NCI-H1694 treated with DMSO at 0.1 percent for 48 hours (cell line): ENCODE measurements at places on chromosomes 3 and 15.

DNA sequence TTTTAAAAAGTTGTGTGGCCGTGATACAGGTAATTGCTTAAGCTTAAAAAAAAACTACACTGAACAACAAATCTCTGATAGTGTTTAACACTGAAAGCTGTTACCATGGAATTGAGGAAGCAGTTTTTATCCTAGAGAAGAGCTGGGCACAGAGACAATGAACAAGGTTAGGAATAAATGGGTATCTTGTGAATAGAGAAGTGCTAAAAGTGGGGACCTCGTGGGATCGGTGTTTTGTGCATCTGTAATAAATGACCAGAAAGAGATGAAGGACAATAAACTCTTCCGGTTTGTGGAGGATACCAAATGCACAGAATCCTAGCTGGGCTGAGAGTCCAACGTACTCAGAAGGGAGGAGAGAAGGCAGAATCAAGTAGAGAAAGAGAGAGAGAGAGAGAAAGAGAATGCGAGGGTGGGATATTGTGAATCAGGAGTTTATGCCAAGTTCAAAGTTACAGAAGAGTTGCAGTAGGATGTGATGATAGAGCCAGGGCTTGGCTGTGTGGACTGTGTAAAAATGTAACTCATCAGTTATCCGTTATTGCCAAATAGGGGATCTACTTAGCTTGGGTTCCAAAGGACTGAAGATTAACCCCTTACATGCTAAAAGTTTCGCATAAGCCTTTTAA, 148.9 kb downstream of the IL20RB start:
- no peak for DNase-seq

- no peak for DNase-seq
Measured at GRCh38 chr15:74402873-74403587, 30.7 kb downstream of the SEMA7A start.

DNA sequence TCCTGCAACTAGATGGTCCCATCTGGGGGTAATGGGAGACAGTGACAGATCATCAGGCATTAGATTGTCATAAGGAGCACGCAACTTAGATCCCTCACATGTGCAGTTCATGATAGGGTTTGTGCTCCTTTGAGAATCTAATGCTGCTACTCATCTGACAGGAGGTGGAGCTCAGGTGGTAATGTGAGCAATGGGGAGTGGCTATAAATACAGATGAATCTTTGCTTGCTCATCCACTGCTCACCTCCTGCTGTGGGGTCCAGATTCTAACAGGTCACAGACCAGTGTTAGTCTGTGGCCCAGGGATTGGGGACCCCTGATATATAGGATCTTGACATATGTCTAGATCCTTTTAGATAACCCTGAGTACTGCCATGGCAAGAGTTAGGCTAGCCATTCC, 52.7 kb downstream of the RASGRF1 start:
- DNase-seq, result no peak

GRCh38 chr3:138842483-138843188, 7.9 kb upstream of the PIK3CB start:
- DNase-seq, result no peak

DNA sequence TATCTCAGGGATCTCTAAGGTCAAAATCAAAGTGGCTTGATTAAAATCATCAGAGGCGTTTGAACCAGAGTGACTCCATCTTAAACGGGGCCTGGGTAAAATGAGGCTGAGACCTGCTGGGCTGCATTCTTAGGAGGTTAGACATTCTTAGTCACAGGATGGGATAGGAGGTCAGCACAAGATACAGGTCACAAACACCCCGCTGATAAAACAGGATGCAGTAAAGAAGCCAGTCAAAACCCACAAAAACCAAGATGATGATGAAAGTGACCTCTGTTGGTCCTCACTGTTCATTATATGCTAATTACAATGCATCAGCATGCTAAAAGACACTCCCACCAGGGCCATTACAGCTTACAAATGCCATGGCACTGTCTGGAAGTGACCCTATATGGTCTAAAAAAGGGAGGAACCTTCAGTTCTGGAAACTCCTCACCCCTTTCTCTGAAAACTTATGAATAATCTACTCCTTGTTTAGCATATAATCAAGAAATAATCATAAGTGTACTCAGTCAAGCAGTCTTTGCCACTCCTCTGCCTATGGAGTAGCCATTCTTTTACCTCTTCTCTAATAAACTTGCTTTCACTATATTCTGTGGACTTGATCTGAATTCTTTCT, 143.3 kb upstream of the SLCO3A1 start:
- DNase-seq, result no peak

DNA sequence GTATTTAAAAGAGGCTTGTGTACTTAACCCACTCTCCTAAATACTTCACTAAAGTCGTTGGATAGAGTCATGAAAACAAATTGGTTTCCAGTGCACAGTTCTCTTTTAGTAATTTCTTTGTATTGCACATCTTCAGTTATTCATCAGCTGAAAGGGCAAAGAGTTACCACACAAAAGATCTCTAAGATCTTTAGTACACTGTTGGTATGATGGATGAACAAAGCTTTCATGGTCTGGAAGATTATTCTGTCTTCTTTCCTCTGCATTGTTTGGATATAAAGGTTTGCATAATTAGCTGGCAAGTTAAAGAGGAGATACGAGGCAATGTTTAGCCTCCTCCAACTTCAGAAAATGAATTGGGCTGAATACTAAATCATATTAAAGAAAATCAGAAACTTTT, 40.5 kb downstream of the BCHE start:
- DNase-seq, result no peak

DNA sequence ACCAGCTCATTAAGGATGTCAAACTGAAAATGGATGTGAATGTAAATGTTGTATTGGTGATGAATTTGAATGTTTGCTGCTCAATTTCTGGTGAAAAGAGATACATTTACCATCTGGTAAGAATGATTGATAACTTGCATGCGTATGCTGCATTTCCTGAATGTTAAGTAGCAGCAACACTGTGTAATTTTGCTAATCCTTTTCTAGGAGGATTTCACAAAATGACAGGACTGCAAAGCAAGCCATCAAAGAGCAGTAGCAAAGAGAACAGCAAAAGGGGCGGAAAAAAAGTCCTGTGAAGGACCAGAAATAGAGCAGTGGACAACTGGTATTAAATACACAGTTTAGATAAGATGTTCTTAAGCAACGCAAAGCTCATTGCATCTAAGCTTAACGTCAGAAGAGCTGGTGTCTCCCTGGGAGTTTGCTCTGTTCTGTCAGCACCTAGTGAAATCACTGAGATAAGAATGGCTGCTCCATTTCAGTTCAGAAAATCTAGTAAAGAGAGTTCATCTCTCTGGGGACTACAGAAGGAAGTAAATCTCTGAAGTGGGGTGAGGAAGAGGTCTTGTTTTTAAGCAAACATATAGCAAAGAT, 23.5 kb upstream of the PAQR5 start:
- no peak for DNase-seq

- no peak for DNase-seq
Measured at GRCh38 chr3:66075281-66075680, 36.6 kb upstream of the MAGI1 start.

DNA sequence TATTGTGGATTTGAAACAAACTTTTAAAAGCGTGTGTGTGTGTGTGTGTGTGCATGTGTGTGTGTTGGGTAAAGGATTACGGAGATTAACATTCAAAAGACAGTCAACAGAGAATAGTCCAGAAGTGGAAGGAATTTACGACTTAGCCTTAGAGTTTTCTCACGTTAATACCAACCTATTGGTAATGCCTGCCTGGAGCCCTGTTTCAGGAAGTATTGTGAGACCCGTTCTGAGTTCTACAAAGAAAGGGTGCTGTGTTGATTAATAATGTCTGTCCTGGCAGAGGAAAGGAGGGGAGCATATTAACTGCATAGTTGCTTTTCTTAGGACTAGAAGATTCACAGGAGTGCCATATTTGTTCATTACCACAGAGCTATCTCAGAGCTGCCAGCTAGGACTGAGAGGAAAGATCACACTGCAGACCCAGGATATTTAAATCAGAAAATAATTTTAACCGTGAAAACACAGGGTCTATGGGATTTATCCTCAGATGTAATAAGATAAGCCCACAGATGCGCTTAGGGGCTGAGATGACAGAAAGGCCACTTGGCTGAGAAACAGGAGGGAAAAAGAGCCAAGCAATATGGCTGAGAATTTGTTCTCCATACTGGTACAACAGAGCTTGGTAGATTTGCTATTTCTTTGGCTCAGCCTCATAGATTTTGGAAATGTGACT, 40.5 kb upstream of the FRMD4B start:
- no peak for DNase-seq

- DNase-seq, result no peak
Measured at GRCh38 chr15:78695854-78696253, 54.8 kb upstream of the CHRNB4 start.

- DNase-seq, result no peak
Measured at GRCh38 chr3:164406281-164406680, 672.0 kb downstream of the SI start.

DNA sequence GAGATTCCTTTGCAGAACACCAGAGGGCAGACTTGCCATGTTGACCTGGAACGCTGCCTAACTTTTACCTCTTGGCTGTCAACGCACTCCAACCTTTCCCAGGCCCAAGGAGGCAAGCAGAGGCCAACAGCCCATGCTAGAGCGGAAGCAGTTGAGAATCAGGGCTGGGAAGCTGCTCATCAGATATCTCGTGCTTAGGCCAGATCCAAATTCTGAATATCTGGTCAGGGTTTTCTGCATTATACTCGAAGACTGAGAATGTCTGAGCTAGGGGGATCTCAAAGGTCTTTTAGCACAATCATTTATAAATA, 2.5 kb downstream of the XIRP1 start:
- DNase-seq, result peak; percentile 10

- DNase-seq, result no peak
Measured at GRCh38 chr3:89326997-89327396, 219.6 kb downstream of the EPHA3 start.

- DNase-seq, result no peak
Measured at GRCh38 chr3:55718074-55718473, 231.0 kb upstream of the WNT5A start.

DNA sequence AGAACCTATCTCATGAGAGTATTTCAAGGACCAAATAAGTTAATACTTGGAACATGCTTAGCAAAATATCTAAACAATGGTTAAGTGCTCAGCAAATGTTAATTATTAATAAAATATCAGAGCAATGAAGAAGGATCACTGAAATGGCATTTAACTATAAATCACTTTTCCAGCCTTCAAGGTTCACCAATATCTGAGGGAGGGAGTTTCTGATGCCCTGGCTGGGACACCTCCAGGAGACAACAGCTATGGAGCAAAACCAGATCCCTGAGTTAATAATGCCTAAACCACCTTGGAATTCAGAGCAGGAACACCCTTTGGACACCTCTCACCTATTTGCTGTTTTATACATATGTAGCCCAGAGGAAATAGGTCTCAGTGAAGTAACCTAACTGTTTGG, 6.4 kb upstream of the FAM174B start:
- DNase-seq, result no peak

- no peak for DNase-seq
Measured at GRCh38 chr3:106056931-106057330, 188.1 kb upstream of the CBLB start.

DNA sequence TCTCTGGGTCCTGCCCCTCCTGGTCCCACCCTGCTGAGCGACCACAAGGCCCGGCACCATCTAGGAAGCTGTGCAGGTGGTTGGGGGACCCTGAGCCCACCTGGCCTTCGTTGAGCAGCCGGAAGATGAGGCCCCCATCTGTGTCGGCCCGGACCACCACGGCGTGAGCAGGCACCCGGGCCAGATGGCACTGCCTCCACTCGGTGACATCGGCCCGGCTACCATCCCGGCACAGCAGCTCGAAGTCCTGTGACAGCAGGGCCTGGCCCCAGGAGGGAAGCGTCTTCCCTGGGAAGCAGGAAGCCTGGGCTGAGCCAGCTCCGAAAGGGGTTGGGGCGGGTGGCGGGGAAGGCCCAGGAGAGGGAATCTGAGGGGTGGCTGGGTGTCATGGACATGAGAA, 12.6 kb downstream of the MELTF start:
- DNase-seq, result no peak

GRCh38 chr3:164459521-164460151, 618.7 kb downstream of the SI start:
- no peak for DNase-seq

- DNase-seq, result no peak
Measured at GRCh38 chr15:81060907-81061306, 60.2 kb downstream of the TLNRD1 start.

GRCh38 chr15:33649217-33649933, 318.9 kb upstream of the CHRM5 start:
- no peak for DNase-seq

- DNase-seq, result no peak
Measured at GRCh38 chr3:30661098-30661873, 54.9 kb downstream of the TGFBR2 start.

DNA sequence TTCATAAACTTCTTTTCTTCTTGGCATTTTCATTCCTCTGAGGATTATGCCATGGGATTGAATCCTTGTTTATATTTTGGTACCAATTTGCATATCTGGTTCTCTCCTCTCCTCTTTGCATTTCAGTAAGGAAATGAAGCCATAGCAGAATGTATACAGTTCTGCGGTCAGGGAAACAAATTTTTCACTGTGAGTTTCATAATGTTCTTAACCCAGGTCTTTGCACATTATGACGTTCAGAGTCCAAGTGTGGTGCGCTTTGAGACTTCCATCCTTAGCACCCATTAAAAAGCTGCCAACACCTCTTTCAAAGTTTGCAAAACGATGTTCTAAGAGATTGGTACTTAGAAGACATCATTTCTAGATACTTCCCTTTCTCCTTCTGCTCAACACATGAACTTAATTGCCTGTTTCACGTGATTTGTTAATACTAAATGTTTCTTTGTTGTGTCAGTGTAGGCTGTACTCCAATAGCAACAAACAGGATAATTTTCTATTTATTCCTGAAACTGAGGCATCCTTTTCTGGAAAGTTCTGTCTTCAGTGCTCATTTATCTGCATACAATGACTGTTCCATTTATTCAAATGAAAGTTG, 953.1 kb upstream of the NR2F2 start:
- no peak for DNase-seq

DNA sequence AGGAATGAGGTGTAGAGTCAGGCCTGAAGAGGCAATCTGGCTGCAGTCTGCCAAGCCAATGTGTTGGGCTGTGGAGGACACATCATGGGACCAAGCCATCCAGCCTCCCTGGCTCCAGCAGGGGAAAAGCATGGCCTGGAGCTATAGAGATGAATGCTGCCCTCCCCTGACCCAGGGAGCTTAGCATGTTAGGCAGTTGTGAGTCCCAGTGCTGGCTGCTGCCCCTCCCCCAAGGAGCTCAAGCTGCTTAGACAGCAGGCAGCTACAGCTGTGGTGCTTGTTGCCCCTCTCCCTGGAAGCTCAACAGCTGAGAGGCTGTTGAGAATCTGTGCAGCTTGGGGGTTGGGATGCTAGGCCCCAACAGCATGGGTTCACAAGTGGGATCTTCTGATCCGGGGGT, 85.6 kb upstream of the DNAJC19 start:
- no peak for DNase-seq
